ENCODE measurements at places on chromosomes 5 and 9.

DNA sequence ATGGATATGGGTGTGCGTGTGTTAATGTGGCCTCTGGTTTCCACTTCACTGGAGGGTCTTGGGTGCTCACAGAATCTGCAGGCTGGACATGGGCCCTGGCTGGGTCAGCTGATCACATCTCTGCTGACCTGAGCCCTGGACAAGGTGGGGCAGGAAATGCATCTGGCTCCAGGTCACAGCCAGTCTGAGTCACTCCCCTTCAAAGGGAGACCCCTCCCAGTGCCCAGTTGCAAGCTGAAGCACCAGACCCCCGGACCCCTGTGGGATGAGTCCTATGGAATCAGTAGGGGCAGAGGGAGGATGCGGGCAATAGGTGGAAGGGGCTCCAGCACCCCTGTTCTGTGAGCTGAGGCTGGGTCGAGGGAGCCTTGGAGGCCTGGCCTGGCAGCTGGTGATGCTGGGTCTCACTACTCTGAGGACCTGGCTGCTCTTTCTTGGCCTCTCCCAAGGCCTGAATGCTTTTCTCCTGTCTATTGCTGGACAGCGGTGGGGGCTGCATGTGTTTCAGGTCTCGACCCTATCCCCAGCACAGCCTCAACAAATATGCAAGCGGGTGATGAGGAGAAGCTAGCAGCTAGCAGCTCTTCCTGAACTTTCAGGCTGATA, 54.5 kb downstream of the PHF2 start:
- no peak for DNase-seq

GRCh38 chr5:126808521-126808988, 31.6 kb downstream of the LMNB1 start:
- peak; percentile 46 for DNase-seq

- no peak for DNase-seq
Observed at GRCh38 chr5:72121780-72122445, 14.6 kb downstream of the MAP1B start.

DNA sequence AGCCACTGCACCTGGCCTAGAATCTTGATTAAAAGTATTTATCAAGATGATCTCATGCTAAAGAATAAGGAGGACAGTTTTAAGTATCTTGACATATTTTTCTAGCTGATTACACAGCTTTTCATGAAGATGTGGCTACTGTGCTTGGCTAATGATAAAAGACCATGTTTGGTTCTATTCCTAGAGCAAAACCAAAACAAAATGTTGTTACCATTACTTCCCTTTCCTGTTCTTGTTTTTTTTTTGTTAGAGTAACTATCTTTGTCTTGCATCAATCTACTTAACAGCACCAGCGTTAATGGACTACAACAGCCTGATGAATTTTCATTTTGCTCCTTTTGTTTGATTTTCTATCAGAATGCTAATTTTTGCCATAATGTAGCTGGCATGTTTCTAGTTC, 86.2 kb upstream of the DHFR start:
- no peak for DNase-seq

- DNase-seq: peak; percentile 67
Observed at GRCh38 chr5:137141779-137142178, 357.3 kb downstream of the SPOCK1 start.

- peak; percentile 86 for DNase-seq
Observed at GRCh38 chr5:55534436-55535198, at the start of gene PLPP1. TSS of gene PLPP1 (minus strand) at chr5:55534964. CDS start at chr5:55534629, 335 bp downstream.

DNA sequence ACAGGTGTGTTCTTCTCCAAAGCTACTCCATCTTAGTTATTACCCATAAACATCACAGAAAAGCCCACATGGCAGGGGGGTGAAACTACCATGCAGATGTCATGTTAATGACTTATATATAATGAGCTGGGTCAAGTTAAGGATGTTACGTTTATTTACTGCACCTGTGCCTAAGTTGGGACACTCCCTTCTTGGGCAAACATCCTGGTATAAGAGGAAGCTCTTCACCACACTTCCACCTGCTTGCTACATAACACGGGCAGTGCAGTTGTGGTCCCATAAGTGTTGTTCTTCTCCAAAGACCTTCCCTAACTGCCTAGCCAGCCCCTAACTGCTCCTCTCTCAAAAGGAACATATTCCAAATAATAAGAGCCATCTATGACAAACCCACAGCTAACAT, 9.3 kb upstream of the ZCCHC9 start:
- DNase-seq: no peak

- no peak for DNase-seq
Observed at GRCh38 chr5:21823588-21823987, 1029.6 kb downstream of the CDH12 start.

- DNase-seq: no peak
Observed at GRCh38 chr9:125912667-125913066, 165.5 kb downstream of the PBX3 start.

GRCh38 chr5:74319076-74319475, 321.5 kb downstream of the ENC1 start:
- DNase-seq: peak; percentile 20

DNA sequence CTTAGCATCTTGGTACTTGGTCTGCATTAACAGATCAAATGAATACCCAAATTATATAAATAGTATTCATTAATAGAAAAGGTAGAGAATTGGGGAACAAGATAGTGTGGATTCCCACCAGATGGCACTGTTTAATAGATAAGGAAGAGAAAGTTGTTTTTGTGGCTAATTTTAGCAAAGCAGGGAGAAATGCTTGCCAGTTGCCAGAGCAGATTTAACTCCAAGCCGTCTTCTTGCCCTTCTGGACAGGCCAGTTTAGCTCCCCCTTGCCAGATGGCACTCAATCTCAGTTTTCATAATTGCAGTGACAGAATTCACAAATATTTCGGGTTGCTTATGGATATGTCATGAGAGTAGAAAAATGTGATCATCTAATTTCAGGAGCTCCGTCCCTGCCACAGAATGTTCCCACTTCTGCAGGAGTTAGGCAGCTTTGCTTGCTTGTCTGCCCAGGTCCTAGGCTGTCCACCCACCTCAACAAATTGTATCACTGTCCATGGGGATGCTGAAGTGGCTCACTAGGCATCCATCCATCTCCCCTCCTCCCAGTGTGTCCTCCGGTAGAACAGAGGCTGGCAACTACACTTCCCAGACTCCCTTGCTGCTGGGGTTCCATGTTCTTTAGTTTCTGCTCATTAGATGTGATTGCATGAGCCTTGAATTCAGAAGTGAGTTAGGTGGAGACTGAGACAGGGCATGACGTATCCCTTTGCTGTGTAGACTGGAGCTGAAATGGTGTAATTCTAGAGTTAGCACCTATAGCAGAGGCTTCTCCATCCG, 11.8 kb upstream of the HEXB start:
- peak; percentile 63 for DNase-seq

DNA sequence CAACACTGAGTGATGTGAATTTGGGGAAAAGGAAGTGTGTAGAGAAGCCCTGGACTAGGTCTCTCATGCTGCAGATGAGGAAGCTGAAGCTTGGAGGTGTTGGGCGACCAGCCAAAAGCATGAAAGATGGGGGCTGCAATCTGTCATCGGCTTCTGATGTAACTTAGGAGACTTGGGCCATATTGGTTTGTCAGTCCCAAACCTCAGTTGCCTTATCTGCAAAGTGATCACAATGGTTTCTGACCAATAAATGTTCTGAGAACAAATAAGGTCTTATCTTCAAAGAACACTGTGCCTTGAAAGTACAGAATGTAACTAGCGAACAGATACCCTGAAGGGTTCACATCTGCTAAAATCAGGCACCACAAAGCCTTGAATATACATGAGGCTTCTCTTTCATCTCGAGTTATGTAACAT, 198.4 kb upstream of the NR3C1 start:
- no peak for DNase-seq

DNA sequence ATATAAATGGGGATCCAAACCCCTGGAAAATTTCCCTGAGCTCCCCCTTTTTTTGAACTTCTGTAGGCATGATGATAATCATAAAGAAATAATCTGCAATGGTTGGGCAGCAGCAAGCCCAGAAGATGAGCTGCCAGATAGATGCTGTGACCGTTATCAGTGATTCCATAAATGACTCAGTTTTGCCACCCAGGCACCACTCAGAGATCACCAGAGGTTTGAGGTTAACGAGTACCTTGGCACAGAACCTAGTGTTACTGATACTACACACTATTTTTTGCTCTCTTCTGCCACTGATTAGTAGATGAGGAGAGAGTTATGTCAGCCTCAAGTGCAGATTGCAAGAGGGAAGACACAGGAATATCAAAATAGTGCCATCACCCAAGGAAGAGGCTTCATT, 199.3 kb upstream of the PTGER4 start:
- DNase-seq: no peak

DNA sequence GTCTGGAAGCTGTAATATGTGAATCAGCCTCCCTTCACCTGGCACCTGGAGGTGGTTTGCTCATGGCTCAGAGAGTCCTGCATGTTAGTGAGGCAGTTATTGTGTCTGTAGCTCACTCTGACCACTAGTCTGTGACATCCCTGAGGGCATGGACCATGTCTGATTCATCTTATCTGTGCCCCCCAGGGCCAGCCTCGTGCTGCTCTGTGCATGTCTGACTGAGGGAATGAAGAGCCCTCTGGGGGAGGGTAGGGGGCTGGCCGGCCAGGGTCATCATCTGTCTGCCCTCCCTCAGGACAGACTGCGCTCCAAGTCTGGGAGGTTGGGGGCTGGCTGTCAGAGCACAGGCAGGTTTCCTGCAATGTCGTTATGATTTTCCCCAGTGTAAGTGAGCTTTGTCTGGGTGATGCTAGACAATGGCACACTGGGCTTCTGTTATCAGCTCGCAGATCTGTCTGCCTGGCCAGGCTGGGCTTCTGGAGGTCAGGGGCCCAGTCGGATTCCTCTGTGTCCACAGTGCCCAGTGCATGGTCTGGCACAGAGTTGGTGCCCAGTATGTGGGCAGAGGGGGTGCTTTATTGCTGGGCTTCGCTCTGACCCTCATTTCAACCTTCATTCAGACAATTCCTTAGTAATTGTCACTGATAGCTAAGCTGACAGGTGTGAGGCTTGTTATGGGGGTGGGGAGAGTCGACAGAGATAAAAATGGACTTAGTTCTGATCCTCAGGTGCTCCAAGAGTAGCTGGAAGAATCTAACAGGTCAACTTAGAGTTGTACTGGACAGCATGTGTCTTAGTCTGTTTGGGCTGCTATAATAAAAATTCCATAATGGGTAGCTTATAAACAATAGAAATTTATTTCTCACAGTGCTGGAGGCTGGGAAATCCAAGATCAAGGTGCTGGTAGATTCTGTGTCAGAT, 85.7 kb upstream of the SHB start:
- no peak for DNase-seq

- DNase-seq: no peak
Observed at GRCh38 chr9:111632695-111633388, 1.7 kb downstream of the DNAJC25 start.

- DNase-seq: no peak
Observed at GRCh38 chr5:58116346-58116745, 343.5 kb downstream of the PLK2 start.

GRCh38 chr9:90073186-90073945, 468.6 kb downstream of the GADD45G start:
- no peak for DNase-seq

DNA sequence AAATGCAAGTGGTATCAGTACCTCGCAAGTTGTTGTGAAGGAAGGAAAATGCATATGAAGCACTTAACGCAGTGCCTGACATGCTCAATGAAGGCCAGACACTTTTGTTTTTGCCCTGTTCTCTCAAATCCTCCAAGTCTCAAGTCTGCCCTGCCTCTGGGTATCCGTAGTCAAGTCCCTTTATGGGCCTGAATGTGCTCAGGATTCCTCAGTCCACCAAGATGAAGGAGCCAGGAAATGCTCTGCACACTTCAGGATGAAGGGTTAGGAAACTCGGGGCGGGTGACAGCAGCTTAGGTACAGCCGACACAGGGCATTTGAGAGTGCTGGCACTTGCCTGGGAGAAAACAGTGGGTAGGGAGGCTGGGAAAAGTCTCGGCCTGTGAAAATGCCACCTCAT, 1.4 kb downstream of the ECSCR start:
- no peak for DNase-seq

DNA sequence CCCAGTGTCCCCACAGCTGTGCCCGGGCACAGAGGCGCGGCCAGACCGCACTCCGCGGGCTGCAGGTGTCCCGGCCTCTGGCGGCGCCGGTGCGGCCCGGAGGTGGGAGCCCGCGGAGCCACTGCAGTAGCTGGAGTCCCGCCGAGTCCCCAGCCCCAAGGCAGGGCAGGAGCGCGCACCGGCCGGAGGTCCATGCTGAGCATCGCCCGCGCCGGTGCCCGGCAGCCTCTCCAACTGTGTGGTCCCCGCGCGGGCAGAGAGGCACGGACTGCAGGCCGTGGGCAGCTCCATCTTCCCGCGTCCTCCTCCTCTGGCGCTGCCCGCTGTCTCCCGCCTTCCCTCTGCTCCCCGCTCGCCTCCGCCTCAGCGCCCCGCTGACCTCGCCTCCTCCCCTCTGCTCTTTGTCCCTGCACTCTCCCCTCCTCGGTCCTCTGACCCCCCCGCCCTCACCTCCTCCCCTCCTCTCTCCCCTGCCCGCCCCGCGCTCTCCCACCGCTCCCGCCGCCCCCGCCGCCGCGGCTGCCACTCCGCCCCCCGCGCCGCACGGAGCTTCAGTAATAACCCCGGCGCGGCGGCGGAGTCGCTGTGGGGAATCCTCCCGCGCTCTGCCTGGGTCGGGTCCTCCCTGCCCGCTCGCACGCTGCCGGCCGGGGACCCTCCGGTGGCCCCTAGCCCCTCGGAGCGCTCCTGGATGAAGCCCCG, at the start of gene ADAMTS16:
Gene ADAMTS16, plus strand, starts transcription at position 554 of the 702 bp plus-strand sequence. Its CDS starts 138 bp downstream, at position 692.
- DNase-seq: no peak

DNA sequence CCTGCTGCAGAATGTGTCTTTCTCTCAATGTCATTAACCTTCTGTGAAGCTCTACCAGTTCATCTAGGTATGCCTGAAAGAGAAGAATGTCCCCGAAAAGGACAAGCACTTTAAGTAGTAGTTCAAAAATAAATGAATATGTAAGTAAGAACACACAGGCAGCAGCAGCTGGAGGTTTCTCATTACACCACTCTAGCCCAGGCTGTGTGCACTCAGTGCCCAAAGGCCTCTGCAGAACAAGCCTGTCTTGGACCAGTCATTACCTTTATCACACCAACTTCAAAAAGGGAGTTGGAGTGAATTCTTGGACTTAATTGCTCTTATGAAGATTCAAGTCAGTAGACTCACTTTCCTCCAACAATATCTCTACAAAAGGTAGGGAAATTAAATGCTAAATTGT, 268.8 kb downstream of the MLLT3 start:
- no peak for DNase-seq

DNA sequence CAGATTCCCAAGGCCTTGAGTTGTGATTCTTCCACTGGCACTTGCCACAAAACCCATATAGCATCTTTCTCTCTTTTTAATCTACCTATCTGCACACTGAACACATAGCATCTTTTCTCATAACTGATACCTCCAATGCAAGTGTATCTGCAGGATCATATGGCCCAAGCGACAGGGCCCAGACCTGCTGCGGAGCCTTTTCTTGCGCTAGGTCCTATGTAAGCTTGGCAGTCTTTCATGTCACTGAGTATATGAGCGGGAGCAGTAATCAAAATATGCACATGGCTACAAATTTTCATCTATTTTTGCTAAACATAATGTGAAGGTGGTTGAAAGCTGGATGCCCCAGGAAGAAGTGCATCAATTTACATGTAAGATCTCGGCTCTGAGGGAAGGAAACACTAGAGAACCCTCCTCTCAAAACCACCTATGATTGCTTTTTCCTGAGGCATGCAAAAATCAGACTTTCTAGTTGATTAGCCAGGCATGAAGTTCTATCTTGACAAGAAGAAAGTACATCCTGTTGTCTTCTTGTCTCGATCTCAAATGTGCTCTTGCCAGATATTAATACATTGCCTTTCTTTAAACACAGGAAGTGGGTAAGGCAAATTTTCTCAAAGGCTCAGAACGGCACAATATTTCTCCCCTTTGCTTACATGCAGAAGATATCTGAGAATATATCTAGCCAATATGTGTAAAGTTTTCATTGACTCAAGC, 26.9 kb upstream of the CEMIP2 start:
- no peak for DNase-seq
